ENCODE measurements at places on chromosomes 1 and 21. TPM values are rescaled to one million over a fixed set of nuclear protein-coding genes. Genes with fewer than 3 reads are reported as not detected.

Gene GNAT2
- not detected for total RNA-seq

Gene CLDN8
- not detected for total RNA-seq

Gene OR14K1
- not detected for total RNA-seq

Gene HRNR
- not detected for total RNA-seq

Gene HOOK1
- 11.1 TPM for total RNA-seq

Gene BRDT
- not detected for total RNA-seq

Gene SLC44A3
- not detected for total RNA-seq

Gene VWA1
- 0.33 TPM for total RNA-seq

Gene PGLYRP4
- not detected for total RNA-seq

Gene ZSWIM5
- total RNA-seq = 0.31 TPM

Gene KRTAP7-1
- total RNA-seq = not detected

Gene ORC1
- total RNA-seq = 21.6 TPM

Gene LMOD1
- total RNA-seq = not detected

Gene LCE2A
- total RNA-seq = not detected

Gene FCRLA
- not detected for total RNA-seq

Gene ARHGEF2
- 140 TPM for total RNA-seq

Gene C2CD4D
- total RNA-seq = 0.51 TPM

Gene KRTAP20-4
- total RNA-seq = not detected

Gene SPRR2G
- total RNA-seq = not detected

Gene PCP4L1
- total RNA-seq = 0.26 TPM

Gene RGS1
- 19.9 TPM for total RNA-seq

Gene TMPRSS15
- not detected for total RNA-seq

Gene SLC16A4
- 0.39 TPM for total RNA-seq
